Frontal cortex (tissue), 4 donors: ENCODE measurements at places on chromosomes 1 and 21. TPM values are rescaled to one million over a fixed set of nuclear protein-coding genes. Genes with fewer than 3 reads are reported as not detected.

- DNase-seq: no peak
Observed at GRCh38 chr1:44713321-44713781, 17.6 kb downstream of the RNU5D-1 start.

- no peak for DNase-seq
Observed at GRCh38 chr1:32220746-32221580, 1.2 kb downstream of the TMEM234 start.

DNA sequence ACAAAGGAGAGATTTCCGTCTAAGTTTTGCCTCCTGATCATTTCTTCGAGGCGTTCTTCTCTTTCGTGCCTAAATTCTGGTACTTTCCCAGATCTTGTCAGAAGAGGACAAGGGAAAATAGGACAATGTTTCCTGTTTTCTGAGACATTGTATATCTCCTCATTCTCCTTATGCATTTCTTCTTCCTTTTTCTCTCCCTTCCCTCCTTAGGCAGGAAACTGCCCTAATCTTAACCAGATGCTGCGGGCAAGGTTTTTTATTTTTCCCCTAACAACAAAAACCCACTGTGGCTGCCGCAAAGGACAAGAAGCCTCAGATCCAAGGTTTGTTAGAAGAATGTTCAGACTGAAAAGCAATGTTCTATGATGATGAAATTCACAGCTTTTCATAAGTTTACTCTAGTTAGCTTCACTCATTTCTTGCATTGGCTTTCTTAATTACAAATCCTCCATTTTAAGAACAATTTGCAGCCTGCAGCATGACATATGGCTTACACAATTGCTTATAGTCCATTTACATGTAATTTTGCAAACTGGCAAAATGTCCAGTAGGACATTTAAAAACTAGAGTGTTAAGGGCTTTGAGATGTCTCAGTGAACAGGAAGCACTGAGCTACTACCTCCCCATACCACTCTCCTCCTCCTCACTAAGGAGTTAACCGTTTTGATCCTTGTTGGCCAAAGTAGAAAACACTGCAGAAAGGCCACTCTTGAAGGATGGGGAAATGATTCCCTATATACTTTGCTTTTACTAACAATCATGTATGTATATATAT is 624 bp downstream of the CTSK start:
- no peak for DNase-seq

- DNase-seq: no peak
Observed at GRCh38 chr1:95388031-95388430, 154.0 kb downstream of the RWDD3 start.

DNA sequence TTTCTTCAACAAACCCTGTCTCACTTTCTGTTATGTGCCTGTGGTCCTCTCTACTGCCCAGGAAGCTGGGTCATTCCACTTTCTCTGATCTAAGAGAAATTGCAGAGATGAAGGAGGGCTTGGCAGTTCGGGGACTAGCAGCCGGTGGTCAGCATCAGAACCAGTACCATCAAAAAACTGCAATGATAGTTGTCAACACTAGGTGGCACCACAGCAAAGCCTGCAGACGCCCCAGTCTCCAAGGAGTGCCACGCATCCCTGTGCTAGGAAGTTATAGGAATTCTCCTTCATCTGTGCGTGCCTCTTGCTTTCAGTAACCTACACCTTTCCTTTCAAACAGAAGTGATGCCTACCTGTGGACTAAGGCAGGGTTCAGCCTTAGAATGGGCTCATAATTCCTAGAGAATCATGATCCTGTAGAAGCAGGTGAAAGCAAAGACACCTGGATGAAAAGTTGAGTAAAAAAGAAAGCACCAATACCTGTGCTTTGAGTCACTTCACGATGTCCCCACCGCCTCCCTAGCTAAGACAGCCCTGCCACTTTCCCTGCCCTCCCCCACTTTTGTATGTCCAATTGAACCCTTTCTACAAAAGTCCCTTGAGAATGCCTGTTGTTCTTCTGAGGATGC is 129.2 kb downstream of the ADAMTS1 start:
- peak; percentile 30 for DNase-seq

GRCh38 chr1:4395158-4395557 is 259.3 kb upstream of the AJAP1 start:
- no peak for DNase-seq

DNA sequence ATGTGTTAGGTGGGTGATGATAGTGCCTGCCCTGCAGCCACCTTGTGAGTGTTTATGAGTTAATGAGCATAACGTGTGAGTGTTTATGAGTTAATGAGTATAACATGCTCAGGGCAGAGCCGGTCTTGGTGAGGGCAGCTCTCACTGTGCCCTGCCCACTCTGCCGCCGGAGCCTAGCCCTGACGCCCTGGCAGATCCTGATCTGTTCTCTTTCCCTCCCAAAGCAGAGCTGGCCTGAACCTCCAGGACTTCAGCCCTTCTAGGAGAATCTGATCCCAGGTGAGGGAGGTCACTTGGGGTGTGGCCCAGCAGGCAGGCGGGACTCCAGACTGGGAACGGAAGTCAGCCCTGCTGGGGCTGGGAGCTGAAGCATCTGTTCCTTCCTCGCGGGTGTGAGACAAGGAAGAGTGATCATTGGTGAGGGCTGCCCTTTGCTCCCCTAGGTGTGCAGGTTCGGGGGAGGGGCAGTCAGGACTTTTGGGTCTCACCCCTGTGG is 5.7 kb downstream of the FBLIM1 start:
- DNase-seq: no peak

GRCh38 chr21:14547834-14548513 is 1.9 kb upstream of the SAMSN1 start:
- no peak for DNase-seq

DNA sequence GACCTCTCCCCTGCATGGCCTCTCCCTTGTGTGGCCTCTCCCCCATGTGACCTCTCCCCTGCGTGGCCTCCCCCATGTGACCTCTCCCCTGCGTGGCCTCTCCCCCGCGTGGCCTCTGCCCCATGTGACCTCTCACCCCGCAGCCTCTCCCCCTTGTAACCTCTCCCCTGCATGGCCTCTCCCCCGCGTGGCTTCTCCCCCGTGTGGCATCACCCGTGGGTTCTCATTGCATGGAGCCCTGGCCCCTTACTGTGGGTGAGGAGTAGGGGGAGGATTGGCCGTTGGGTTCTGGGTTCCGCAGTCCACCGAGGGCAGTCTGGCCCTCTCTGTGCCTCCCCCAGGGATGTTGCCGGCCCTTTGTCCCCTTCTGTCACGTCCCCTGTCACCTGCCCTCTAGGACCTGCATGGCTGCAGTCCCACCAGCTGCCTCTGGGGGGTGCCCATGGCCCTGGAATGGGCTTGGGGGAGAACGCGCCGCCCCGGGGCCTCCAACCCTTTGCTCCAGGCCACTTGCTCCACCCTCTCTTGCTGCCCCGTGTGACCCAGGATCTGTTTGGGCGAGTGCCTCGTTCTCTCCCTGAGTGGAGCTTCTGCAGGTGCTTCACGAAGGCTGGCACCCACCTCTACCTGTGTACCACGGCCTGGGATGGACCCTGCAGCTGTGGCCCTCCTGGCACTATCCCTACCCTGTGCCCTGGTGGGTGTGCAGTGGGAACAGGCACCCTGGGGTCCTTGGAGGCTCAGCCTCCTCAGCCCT is 21.3 kb downstream of the RRP1 start:
- peak; percentile 97 for DNase-seq

- DNase-seq: no peak
Observed at GRCh38 chr1:224292419-224292818, 37.6 kb downstream of the NVL start.

GRCh38 chr21:25179116-25179515 is 428.2 kb downstream of the MRPL39 start:
- no peak for DNase-seq

- no peak for DNase-seq
Observed at GRCh38 chr1:84339503-84339902, 38.0 kb downstream of the SAMD13 start.

GRCh38 chr1:5947978-5948680 is 44.1 kb downstream of the NPHP4 start:
- DNase-seq: no peak

DNA sequence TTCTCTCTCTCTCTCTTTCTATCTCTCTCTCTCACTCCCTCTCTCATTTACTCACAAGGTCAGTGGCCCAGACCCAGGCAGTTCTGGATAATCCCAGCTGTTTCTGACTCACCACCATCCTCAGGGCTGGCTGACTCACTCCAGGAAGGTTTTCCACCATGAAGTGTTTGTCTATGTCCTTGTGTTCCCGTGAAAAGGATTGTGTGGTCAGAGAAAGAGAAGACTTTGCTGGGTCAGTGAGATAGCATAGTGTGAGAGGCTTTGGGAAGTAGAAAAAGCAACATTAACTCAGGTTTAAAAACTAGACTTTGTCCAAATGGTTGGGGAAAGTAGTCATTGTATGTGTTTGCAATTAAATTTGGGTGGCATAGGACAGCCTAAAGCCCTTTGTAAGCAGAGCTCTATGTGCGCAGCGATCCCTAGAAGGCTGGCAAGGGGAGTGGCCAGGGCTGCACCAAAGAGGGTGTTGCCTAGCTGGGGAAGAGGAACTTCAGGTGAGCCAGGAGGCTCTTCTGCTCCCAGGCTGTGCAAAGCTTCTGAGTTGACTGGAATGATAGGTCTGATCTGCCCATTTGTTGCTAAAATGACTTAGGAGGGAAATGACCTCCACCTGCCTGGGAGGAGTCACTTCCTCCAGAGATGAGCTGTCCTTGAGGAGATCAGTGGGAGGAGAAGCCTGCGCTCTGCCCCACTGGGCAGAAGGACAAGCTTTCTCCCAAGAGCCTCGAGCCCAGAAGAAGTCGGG is 4.9 kb upstream of the CAPN2 start:
- no peak for DNase-seq

- DNase-seq: no peak
Observed at GRCh38 chr1:231334079-231334666, 3.5 kb downstream of the EXOC8 start.

DNA sequence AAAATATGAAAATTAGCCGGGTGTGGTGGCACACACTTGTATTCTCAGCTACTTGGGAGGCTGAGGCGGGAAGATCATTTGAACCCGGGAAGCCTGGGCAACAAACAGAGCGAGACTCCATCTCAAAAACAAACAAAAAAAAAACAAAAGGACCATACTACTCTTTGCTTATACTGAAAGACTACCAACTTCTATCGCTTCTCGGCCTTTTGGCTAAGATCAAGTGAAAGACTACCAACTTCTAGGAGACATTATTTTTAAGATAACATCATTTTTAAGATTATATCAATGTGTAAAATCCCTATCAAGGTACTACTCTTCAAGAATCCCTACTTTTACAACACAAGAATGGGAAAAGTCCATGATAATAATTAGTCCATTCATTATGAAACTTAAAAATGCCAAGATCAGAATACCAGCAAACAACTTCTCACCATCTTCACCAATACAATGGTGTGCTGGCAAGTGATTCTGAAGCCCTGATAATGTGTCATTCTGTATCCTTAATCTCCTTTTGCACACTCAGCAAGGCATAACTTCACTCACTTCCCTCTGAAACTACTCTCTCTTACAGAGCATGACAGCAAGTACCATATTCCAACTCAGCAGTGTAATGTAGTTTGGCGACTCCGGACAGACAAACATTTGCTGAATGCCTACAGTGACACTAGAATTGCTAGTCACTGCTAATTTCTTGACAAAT is 1.7 kb downstream of the PTP4A2 start:
- no peak for DNase-seq

GRCh38 chr1:166895766-166896165 is 19.7 kb upstream of the TADA1 start:
- DNase-seq: no peak

GRCh38 chr1:216794586-216794985 is 71.4 kb upstream of the ESRRG start:
- DNase-seq: no peak

DNA sequence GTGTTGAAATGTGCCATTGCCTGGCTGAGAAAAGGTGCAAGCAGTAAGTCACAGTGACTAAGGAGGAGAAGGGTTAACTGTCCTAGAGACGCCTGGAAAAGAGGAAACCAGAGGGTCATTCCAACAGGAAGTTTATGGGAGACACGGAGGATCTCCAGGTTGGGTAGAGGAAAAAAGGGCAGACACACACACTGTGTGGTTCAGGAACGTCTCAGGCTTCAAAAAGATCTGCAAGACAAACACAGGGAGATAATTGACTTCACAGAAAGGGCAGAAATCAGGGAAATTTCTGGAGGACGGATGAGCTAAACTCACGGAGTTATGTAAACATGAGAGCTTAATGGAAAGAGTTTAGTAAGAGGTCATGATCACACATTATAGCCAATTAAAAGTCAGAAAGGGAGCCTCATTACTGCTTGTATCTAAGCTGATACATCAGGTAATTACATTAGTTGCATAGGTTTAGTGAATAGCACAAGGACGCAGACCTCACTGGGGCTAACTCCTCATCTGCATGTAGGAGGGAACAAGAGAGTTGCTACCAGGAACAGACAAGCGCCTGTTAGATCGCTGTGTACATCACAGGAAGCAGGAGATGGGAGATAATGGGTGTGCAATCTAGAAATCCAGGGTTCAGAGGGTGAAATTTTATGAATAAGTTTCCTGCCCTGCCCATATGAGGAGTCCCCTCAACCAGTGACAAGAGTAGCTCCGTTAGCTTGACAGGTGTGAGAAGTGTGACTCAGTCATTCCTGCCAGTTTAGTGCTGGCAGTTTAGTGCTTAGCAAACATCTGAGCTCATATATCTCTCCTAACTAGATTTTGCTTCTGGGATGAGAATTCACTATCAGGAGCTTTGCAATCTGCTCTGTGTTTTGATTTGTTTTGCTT is 96.6 kb upstream of the TNR start:
- DNase-seq: no peak

DNA sequence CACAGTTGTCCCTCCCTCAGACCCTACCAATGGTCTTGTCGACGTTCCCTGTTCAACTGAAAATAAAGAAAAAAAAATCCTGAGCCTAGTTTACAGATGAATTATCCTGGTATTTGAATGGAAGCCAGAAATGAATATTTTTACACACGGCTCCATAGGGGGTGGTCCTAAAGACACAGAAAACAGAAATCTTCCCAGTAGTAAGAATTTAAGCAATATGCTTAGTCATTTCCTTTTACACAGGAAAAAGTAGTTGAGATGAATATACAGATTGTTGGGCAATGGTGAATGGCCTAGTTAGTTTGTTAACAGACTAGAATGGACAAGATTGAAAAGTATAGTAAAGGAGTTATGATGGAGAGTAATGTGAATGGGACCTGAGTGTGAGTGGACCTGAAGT is 67.4 kb downstream of the RGS18 start:
- no peak for DNase-seq

CYP4Z1 gene
- total RNA-seq: 0.41 TPM

GPA33 gene
- not detected for total RNA-seq

ITGB2 gene
- 4.9 TPM for total RNA-seq

PLPPR4 gene
- total RNA-seq: 168 TPM

NIBAN1 gene
- total RNA-seq: 2.4 TPM

EXTL1 gene
- 1.2 TPM for total RNA-seq

PRELP gene
- total RNA-seq: 0.41 TPM

ADAMTSL4 gene
- total RNA-seq: under 0.01 TPM

CFHR1 gene
- 0.41 TPM for total RNA-seq

SLC5A9 gene
- total RNA-seq: not detected

BARHL2 gene
- total RNA-seq: under 0.01 TPM

CLCA4 gene
- not detected for total RNA-seq

PLA2G2F gene
- not detected for total RNA-seq

HLCS gene
- total RNA-seq: 23.2 TPM

CELA2B gene
- not detected for total RNA-seq
